NCI-H774 (cell line): ENCODE measurements at places on chromosomes 2 and 18.

- no peak for DNase-seq
These were observed 66.6 kb downstream of the STPG4 start for GRCh38 chr2:47088371-47089082.

- DNase-seq, result no peak
These were observed 121.6 kb downstream of the TXNL1 start for GRCh38 chr18:56516789-56517188.

DNA sequence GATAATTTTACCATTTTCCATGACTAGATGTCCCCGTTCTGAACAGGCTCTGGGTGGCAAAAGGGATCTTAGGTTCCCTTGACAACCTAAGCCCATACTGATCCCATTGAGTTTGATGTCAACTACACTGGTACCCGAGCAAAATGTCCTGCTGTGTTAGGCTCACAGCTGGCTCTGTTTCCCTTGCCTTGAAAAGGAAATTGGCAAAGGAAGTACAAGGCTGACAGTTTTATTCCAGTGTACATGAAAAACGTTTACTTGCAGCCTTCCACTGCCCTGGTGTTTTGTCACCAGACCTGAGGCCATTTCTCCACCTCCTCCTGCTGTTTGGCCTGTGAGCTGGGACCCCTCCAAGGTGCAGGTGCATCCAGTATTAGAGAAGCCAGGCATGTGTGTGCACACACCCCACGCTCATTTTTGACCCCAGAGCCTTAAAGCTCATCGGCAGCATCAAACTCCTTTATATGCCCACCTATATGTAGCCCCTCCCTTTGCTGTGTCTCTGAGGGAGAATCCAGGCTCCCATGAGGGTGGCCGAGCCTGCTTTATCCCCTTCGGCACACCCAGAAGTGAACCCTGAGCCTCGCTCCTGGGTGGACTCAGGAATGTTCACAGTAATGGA is 171.3 kb downstream of the NDUFA10 start:
- DNase-seq, result no peak

GRCh38 chr2:149430743-149431736 is 100.7 kb downstream of the LYPD6 start:
- no peak for DNase-seq

GRCh38 chr2:176099728-176100546 is at the start of gene HOXD12:
HOXD12 (plus strand) TSS chr2:176099795; CDS start chr2:176099802, 7 bp downstream.
- no peak for DNase-seq

DNA sequence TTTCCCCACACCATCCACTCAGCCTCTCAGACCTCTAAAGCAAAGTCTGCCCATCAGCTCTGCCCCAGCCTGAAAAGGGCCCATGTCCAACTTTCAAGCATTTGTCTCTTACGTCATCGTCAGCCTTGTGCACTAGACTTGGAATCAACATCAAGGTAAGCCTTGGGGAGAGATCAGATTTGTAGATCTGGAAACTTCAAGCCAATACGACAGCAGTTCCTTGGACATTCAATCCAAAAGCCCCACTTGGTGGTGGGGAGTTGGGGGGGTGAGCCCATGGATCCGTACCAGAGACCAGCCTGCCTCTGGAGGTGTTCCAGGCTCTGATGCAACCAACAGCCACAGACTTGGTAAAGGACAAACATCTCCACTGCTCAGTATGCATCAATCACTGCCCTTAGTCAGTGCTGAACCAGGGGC is 206.8 kb upstream of the MEIS1 start:
- DNase-seq, result no peak

DNA sequence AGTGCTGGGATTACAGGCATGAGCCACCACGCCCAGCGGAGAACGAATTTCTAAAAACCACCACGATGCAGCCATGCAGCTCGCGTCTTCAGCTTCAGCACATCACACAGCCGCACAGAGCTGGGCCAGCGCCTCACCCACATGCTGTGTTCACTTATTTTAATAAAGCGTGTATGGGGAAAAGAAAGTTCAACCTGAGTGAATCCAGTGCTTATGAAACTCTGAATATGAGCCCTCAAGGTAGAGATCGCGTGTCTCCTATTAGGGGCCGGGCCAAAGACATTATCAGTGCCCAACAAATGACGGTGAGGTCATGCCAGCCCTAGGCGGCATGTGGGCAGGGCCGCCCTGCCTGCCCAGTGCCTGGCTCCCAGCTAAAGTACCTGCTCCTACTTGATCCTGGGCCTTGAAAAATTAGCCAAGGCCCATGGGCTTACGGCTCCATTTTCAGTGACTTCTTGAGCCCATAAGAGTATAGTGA is 44.3 kb downstream of the SPRED2 start:
- DNase-seq, result no peak

DNA sequence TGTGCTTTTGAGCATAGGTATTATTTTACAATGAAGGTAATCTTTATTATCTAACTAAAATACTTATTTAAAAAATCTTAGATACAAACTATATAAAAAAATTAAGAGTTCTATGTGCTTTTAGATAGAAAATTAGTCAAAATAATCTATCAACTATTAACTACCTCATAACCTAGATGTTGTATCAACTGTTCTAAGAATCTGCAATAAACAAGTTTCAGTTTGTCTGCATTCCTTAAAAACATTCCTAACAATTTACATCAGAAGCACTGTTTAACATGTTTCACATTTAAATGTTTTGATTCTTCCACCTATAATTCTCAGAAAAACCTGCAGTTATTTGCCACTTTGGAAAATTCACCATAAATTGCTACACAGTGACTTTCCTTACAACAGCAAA is 33.3 kb downstream of the NDUFS1 start:
- DNase-seq, result no peak

DNA sequence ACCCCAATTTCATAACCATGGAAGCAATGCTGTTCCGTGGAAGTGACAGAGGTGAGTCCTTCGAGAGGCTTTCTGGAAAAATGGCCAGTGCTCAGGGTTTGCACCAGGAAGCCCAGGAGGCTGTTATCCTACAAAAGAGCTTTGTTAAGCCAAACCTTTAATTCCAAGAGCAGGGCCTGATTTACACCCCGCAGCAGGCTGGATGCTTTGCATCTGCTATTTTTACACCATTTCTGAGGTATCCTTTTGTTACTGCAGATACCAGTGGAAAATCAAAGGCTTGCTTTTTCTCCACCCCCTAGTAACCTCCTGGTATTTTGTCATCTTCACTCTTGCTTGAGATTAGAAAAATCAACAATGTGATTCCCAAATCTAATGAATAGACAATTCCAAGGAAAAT is 380.6 kb downstream of the SOX11 start:
- DNase-seq, result no peak

- no peak for DNase-seq
These were observed 31.2 kb upstream of the STAT1 start for GRCh38 chr2:191045141-191045540.

DNA sequence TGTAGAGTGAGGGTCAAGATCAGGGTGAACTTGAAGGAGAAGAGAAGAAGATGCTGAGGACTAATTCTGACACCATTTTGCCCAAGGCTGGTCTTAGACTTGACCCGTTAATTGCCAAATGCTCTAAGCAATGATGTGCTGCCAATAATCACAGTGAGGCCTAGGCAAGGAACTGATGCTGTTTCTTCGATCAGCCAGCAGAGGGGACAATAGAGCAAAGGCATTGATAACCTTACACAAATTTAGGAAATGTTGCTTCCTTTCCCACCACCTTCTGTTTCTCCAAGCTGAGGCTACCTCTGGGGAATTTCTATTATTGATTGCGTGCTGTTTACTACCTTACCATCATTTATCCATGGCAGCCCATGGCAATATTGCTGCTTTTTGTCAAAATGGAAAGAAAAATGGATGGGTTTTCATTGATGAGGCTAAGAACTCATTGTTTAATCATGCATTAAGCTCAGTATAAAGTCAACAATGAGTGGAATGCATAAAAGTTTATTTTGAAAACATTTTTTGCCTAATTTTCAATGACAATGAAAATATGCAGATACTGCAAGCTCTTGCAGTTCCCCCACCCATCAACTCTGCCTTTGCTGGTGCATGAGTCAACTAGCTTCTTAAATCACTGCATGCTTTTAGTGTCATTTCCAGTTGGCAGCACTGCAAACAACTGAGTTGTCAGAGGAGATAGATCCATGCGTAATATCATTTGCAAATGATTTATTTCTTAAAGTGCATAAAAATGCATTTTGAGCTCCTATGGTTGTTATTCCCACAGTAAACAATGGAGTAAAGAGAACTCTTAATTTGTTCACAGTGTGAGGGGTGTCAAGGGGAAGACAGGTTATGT is 116.4 kb upstream of the NYAP2 start:
- peak; percentile 9 for DNase-seq

DNA sequence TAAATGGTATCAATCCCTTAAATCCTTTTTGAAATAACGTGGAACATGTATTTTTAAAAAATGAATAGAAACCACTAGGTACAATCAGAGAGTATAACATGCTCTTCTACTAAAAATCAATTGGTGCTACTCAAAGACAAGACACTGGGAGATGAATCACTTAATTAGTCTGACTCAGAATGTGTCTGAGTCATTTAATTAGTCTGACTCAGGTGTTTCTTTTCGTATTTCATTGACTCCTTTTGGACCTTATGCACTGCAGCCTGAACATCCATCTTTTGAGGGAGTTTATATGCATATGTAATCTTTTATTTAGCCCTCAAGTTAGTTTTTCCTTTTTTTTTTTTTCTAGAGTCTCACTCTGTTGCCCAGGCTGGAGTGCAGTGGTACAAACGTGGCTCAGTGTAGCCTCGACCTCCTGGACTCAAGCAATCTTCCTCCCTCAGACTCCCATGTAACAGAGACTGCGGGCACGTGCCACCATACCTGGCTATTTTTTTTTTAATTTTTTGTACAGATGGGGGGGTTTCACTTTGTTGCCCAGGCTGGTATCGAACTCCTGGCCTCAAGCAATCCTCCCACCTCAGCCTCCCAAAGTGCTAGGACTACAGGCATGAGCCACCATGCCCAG is 26.5 kb downstream of the PPP4R3B start:
- no peak for DNase-seq

- no peak for DNase-seq
These were observed 83.5 kb upstream of the RANBP2 start for GRCh38 chr2:108635630-108636354.

DNA sequence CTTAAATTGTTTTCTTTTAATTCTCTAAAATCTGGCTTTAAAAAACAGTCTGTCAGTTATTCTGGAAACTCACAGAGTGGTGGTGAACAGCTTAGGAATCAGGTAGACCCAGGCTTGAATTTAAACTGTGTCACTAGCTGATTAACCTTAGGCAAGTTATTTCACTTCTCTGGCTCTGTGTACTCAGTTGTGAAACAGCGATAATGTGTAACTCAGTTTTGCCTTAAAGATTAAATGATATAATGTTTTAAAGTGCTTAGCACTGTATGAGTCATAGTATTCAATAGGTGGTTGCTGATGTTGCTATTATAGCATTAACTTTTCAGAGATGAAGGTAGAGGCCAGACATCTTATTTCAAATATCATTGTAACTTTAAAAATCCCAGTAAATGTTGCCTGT is 40.7 kb downstream of the PKP4 start:
- no peak for DNase-seq

DNA sequence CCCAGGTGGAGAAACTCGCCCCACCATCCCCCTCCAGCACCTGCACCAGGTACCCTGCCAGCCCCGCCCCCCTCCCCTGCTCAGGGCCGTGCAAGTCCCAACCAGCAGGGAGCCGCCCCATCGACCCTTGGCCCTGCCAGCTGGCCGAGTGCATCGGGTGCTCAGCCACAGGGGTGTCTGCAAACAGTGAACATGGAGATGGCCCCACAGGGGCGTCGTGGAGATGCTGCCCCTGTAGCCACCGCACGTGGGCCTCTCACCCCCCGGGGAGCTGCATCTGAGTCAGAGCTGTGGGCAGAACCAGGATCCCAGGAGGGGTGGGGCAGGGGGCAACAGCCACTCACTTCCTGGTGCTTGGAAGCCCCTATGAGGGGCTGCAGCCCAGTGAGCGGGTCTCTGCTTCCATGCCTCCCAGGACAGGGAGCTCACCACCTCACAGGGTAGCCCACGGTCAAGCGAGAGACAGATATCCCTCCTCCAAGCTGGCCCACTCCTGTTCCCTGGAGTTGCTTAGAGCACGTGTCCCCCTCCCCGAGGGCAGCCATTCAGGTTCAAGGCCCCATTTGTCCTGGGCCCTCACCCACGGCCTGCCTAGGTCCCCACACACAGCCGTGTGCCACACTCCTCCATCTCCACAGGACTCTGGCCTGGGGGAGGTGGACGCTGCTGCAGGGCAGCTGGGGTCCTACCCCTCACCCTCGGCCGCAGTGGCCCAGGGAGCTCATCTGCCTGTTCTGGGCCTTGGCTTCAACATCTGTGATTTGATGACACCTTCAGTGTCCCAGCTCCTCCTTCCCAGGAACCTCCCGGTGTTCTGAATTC is 1.1 kb upstream of the MAB21L4 start:
- no peak for DNase-seq

DNA sequence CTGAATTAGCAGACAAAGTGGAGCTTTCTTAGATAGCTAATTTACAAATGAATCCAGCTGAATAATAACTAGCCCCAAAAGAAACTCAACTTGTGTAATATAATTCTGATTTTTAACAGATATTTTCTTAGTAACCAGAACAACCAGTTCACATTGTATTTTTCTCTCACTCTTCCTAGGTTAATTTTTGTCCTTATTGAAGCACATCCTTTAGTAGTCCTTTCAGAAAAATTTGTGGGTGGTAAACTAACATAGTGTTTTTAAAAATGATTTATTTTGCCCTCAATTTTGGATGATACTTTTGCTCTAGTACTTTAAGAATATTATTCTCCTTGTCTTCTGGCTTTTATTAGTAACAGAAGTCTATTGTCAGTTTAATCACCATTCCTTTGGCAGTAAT is 190.6 kb upstream of the SLC39A10 start:
- DNase-seq, result no peak

- peak; percentile 94 for DNase-seq
These were observed 28.9 kb downstream of the PXDN start for GRCh38 chr2:1715184-1716013.

DNA sequence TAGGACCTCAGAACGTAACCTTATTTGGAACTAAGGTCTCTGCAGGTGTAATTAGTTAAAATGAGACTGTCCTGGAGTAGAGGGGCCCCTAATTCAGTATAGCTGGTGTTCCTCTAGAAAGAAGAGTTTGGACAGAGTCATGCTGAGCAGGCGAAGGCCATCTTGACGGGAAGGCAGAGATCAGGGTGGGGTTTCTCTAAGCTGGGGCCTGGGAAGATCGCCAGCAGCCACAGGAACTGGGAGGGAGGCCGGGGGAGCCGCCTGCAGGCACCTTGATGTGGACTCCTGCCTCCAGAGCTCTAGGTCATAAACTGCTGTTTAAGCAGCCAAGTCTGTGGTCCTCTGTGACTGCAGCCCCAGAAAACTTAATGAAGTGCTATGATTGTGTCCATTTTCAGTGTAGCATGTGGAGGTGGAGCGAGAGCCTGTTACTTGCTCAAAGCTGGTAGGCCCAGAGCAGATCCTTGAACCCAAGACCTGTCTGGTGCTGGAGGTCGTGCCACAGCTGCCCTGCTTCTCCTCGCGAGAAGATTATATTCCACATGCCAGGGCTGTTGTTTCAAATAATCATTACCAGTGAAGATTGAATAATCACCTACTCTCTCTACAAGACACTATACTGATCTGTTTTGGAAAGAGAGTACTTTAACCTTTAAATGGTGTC is 105.7 kb downstream of the TPO start:
- no peak for DNase-seq
